ENCODE measurements at places on chromosomes 7 and 10.

DNA sequence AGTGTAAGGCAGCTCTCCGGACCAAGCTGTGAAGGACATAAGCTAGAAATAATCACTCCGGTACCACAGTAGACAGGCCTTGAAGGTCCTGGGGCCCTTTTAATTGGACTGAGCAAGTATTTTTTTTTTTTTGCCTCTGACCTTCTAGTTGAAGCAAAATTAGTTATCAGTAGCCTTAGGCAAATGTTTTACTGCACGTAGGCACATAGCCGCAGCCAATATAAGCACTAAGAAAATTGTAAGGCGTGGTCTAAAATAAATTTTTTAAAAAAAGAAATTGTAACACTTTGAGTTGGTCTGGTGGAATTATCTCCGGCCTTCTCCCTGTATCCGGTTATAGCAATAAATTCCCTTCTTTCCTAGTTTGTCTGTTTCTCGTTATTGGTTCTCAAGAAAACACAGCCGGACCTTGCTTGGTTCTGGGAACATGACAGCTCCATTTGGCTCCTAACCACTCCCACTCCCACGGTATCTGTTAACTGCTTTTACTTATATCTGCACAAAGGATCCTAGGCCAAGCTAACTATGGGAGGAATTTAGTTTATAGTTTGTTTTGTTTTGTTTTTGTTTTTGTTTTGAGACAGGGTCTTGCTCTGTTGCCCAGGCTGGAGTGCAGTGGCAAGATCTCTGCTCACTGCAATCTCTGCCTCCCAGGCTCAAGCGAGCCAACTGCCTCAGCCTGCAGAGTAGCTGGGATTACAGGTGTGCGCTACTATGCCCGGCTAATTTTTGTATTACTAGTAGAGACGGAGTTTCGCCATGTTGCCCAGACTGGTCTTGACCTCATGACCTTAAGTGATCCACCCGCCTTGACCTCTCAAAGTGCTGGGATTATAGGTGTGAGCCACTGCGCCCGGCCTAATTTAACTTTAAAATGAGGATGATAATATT is 124.4 kb upstream of the KIF5B start:
- no peak for DNase-seq

- DNase-seq = peak; percentile 38
Measured at GRCh38 chr10:69051303-69051702, 36.6 kb upstream of the SRGN start.

GRCh38 chr7:131501930-131502685 is 54.3 kb downstream of the PODXL start:
- DNase-seq = no peak

GRCh38 chr7:43689115-43689514 is 40.2 kb downstream of the COA1 start:
- DNase-seq = no peak

GRCh38 chr7:24700521-24701260 is 56.6 kb downstream of the GSDME start:
- DNase-seq = peak; percentile 79

DNA sequence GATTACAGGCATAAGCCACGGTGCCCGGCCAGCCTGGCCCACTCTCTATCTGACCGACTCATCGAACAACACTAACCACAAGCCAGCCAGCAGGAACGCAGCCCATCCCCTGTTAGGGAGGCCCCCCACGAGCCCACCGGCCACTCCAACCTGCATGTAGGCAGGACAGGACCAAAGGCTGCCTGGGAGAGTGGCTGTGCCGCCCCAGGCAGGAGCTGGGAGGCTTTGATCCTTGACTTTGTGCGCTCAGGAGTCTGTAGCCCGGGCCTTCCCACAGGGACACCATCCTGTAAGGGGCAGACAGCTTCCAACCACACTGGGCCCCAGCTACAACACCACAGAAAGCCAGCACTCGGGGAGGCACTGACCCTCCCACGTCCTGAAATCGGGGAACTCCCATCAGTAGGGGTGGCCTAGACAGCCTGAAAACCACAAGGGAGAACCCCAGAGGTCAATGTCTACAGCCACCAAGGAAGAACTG is 29.4 kb downstream of the GRID1 start:
- DNase-seq = no peak

DNA sequence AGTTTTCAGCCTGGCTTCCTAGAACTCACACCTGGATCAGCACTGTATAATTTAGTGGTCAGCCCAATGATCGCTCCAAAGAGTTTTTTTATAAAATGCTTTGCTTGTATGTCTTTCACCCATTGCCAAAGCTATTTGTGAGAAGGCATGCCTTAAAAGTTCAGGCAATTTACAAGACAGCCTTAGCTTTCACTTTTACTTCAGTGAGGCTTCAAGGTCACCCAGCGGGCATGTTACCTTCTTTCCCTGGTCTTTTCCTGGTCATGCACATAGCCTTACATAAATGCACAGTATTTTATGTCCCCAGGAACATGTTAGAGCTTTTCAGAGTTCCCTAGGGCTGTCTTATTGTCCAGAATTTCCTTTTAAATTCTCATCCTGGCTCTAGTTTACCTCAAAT is 179.9 kb upstream of the TMEM72 start:
- no peak for DNase-seq

DNA sequence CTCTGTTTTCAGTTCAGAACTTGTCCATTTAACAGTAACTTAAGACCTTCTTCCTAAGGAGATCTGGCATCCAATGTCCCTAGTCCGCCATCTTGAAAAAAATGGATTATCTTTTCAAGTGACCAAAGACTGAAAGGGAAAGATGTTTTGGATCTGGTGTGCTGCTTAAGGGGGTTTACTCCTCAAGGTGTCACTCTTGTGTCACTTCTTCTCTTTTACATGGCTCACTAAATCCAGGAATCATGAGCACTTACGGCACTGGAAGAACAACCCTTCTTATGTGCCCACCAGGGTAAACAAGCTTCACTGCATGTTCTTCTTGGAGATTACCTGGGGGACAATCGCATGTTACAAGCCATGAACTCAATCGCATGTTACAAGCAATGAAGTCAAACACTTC is 43.7 kb downstream of the ANXA8 start:
- DNase-seq = no peak

DNA sequence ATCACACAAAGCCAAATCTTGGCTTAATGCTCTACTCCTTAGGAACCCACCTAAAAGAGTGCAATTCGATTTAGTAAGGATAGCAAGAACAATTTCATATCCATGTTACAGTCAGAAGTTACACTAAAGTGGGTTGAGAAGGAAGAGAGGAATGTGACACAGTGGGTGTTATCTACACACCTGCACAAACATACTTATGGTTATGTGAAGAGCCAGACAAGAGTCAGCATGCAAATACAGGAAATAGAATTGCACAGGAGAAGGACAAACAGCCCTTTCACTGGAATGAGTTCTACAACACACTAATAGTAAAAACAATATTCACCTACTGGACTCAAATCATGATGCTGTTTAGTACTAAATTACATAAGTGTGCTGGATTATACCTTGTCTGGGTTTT is 262.8 kb downstream of the DGKB start:
- no peak for DNase-seq

DNA sequence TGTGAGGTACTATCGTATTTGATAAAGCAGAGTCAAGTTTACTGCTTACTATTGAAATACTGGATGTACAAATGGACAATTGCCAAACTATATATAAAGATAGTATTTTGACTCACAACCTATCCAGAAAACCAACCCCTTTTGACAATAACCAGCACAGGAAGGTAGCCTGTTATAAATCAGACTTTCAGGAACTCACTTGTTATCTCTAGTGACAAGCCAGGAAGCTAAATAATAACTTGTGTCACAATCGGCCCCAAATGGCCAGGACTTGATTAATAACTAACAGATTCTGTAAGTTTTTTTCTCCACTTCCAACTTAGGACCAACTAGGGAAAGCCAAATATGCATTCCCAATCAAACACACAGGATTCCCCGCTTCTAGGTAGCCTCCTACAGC is 38.8 kb upstream of the SLC35G1 start:
- no peak for DNase-seq

GRCh38 chr10:95236068-95236903 is 42.2 kb downstream of the ACSM6 start:
- peak; percentile 86 for DNase-seq

- DNase-seq = peak; percentile 59
Measured at GRCh38 chr10:93006435-93007039, 54.1 kb upstream of the CYP26C1 start.

- DNase-seq = no peak
Measured at GRCh38 chr10:117539361-117539773, 3.2 kb upstream of the EMX2 start.

GRCh38 chr7:35384761-35385700 is 131.1 kb upstream of the TBX20 start:
- no peak for DNase-seq

DNA sequence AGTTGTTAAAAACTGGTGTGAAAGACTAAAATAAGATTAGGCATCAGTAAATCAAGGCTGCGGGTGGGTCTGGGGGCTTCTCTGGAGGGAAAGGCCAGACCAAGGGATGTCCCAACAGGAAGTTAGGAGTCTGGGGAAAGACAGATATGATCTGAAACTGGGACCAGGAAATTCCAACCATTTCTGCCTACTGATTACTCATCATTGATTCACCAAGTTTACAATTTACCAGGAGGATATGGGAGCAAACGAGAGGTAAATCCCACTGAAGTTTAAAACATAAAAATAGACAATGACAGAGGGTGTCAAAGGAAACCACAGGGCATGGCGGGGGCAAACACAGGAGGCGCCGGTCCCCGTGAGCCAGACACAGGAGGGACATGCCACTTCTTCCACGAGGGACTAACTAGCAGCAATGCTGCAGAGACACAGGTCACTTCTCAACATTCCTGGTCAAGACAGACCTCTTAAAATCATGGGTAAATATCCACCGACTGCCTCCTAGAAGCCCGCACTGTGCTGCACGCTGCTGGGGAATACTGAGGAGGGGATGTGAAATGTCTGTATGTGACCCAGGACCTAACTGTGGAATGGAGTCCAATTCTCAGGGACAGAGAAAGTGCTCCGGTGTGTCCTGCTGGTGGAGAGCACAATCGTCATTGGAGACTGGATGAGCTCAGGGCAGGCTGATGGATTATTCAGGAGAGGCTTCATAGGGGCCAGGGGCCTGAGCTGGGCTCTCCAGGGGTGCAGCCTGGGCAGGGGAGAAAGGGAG is 153.4 kb upstream of the KLF14 start:
- DNase-seq = peak; percentile 87

DNA sequence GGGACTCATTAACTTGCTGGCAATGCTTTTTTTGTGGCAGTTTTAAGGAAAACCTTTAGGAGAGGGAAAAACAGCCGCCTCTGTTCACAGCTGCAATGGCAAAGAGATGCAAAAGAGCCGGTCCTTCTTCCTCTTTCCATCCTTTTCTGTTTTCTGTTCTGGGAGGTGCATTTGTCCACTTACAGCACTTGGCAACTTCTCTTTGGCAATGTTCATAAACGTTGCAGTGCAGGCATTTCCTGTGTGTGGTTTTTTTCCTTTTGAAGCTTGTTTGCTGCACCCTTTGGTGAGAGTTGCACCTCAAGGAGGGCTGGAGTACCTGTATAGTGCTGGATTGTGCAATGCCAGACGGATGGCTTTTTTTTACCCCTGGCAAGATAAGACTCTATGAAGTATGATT is 53.9 kb upstream of the HABP2 start:
- no peak for DNase-seq

- DNase-seq = no peak
Measured at GRCh38 chr7:115552766-115553165, 477.8 kb downstream of the TFEC start.

GRCh38 chr7:127705461-127705959 is 53.5 kb downstream of the SND1 start:
- DNase-seq = no peak

DNA sequence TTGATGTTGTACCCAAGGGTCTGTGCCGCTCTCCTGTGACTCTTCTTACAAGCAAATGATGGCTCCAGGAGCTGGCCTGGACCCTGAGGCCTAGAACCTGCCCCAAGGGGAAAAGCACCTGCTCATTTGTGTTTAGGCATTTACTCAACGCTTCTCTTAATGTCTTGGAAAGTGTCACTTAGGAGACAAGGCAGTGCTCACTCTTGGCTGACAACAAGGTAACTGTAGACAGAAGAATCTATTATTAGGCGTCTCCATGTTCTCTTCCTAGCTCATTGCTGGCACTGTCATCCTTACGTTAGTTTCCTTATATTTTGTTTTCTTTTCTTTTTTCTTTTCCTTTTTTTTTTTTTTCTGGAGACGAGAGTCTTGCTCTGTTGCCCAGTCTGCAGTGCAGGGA is 38.1 kb upstream of the SUN1 start:
- DNase-seq = no peak

DNA sequence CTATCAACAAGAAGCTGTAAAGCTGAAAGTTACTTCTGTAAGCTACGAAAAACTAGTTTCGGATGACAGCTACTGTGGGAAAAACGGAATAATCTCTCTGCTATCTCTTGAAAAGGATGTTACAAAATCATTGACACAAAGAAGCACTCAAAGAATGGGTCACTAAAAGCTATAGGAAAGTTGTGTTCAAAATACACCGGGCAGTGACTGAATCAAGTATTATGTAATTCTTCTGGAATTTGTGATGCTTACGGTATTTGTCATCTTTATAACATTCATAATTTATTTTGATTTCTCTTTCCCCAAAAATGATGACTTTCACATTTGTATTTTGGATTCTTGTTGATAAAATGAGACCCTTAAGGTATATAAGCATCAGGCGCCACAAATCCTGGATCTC is 112.1 kb upstream of the KLF6 start:
- peak; percentile 56 for DNase-seq

DNA sequence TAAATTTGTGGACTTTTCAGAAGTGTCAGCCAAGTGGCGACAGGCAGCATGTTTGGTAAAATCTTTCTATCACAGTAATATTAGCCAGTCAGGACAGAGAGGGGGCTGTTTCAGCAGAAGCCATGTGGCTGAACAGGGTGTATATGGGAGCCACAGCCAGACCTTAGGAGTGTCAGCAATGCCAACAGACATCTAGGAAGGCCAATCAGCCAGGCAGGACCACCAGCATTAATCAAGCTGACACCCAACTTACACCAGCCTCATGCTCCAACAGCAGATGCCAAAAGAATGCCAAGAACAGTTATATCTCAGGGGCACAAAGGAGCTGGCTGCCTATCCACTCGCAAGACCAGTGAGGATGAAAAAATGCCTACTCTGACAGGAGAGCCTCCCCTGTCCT is 54.8 kb downstream of the RAPGEF5 start:
- no peak for DNase-seq

GRCh38 chr10:2986391-2986801 is 81.0 kb upstream of the PFKP start:
- DNase-seq = no peak

Data from fibroblast of upper back skin (primary cell).